ENCODE measurements at places on chromosomes 7 and 10. TPM values are rescaled to one million over a fixed set of nuclear protein-coding genes. Genes with fewer than 3 reads are reported as not detected.

DNA sequence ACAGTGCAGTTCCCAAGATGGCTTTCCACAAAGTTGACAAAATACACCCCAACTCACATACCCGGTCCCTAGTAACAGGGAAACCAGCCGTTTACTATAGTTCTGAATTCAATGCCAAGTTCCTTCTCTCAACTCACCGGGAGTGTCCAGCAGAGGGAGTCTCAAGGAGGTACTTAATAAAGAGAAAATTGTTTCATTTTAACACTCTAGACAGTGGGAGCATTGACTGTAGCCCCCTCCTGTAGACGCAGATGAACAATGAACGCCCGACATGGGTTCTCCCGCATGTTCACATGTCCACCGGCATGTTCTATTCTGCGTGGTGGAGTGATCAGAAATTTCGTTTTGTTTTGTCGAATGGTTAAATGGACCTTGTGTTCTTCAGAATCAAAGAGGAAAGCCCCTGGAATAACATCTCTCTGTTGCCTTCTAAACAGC is 1.9 kb downstream of the HIPK2 start:
- peak; percentile 74 for DNase-seq

- no peak for DNase-seq
Observed at GRCh38 chr10:74548676-74549075, 277.7 kb upstream of the KAT6B start.

The CDH23 gene
- 56.2 TPM for total RNA-seq

- no peak for DNase-seq
Observed at GRCh38 chr10:31962826-31963588, 34.4 kb upstream of the ARHGAP12 start.

DNA sequence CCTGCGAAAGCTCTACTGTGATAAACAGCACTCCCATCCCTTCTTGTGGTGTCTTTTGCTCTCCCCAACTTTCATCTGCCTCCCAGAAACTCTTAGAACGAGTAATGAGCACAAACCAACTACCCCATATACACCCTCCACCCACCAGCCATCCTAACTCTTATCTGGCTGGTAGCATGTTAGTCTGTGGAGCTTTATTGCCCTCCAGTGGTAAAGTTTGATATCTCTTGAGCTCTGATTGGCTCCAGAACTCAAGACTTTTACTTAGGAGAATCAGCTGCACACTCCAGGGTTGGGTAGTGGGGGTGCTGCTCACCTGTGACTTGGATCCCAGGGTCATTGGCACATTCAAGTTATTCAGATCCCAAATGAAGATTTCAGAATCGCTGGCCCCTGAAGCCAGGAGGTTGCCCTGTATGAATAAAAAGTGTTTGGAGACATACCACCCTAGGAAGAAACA is 10.9 kb downstream of the SEC31B start:
- DNase-seq, result no peak

DNA sequence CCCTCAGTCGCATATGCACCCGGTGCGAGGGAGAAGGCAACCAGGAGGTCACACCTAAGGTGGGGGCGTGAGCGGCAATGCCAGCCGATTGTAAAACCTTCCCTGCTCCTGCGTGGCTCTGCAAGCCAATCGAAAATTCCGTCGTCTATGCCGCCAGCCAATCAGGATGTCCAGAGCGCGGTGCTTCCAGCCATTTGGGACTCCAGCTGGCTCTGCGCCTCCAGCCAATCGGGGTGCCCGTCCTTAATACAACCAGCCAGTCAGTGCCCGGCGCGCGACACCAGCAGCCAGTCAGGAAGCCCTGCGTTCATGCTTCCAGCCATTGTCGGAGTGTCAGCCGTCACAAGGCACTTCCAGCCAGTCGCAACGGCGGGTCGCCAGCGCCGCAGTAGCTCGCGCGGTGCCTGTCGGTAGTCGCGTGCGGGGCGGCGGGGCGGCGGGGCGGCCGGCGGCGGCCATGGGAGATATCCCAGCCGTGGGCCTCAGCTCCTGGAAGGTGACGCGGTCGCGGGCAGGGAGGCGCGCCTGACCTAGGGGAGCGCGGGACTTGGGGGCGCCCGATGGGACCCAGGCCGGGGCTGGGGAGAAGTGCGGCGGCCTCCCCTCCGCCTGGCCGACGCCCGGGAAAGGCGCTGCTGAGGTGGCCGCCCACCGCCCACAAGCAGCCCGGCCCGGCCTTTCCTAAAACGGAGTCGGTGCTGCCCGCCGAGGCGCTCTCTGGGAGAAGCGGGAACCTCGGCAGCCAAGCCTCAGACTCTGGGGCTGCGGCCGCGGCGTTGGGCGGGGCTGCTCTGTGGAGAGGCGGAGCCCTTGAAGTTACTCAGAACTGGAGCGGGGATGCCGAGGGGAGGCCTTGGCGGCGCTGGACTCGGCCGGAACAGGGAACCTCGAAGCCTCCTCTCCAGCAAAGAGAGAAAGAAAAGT is at the start of gene AKR1E2:
AKR1E2 (plus strand) TSS at position 340 of the 924 bp plus-strand sequence; CDS start at position 458, 118 bp downstream.
- DNase-seq, result peak; percentile 83

The EBF3 gene
- total RNA-seq, result 2.1 TPM

The CALML5 gene
- total RNA-seq, result not detected

The RHOBTB1 gene
- total RNA-seq, result 11.2 TPM

GRCh38 chr10:30391266-30391665 is 42.2 kb upstream of the MTPAP start:
- no peak for DNase-seq

GRCh38 chr7:84123965-84124547 is 70.5 kb downstream of the SEMA3A start:
- DNase-seq, result no peak

The CCZ1B gene
- 63.5 TPM for total RNA-seq

GRCh38 chr7:41869997-41870396 is 167.1 kb upstream of the INHBA start:
- DNase-seq, result no peak

DNA sequence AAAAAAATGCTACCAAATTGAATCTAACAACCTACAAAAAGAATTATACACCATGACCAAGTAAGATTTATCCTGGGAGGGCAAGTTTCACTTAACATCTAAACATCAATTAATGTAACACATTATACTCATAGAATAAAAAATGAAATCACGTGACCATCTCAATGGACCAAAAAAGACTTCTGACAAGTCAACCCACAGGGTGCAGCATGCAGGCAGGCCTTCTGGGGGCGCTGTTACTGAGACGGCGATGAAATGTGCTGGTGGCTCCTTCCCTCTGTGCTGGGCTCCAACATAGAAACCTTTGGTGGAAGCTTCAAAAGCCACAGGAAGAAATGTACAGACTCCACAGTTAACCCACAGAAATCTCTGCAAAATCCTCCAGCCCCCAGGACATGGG is 103.1 kb downstream of the INHBA start:
- no peak for DNase-seq

DNA sequence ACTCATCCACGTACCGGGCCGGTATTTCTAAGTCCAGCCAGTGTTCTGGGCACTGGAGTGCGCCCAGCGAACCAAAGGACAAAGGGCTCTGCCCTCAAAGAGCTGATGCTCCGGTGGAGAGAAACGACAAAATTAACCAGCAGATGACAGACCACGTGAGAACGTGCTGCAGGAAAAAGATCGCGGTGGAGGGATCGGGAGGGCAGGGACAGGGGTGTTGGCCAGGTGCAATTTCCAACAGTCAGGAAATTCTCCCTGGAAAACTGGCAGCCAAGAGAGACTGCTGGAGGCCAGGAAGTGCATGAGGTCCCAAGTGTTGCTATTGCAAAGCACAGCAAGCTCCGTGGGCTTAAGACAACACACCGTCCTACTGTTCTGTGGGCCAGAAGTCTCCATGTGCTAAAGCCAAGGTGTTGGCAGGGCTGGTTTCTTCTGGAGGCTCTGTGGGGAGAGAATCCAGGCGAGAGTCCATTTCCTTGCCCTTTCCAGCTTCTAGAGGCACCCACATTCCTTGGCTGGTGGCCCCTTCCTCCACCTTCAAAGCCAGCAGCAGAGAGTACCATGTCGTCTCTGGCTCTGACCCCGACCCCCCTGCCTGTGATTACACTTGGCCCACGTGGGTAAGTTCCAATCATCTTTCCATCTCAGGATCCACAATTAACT is 21.3 kb upstream of the AMZ1 start:
- DNase-seq, result no peak

The ANXA8 gene
- total RNA-seq, result not detected

DNA sequence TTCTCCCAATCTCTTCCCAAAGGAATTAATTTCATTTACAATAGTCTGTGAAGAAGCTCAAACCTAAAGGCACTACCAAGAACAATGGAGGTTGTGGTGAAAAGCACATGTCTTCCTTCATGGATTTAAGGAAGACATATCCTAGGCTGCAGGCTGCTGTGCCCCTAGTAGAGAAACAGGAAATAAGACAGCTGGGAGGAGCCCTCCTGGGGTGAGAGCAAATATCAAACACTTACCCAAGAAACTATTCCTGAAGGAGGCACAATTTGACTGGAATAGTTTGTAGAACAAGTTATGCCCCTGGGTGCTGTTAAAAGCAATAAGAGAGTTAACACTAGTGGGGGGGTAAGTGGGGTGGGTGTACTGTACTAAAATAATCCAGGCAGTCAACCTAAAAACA is 30.1 kb downstream of the PDZD8 start:
- DNase-seq, result no peak

DNA sequence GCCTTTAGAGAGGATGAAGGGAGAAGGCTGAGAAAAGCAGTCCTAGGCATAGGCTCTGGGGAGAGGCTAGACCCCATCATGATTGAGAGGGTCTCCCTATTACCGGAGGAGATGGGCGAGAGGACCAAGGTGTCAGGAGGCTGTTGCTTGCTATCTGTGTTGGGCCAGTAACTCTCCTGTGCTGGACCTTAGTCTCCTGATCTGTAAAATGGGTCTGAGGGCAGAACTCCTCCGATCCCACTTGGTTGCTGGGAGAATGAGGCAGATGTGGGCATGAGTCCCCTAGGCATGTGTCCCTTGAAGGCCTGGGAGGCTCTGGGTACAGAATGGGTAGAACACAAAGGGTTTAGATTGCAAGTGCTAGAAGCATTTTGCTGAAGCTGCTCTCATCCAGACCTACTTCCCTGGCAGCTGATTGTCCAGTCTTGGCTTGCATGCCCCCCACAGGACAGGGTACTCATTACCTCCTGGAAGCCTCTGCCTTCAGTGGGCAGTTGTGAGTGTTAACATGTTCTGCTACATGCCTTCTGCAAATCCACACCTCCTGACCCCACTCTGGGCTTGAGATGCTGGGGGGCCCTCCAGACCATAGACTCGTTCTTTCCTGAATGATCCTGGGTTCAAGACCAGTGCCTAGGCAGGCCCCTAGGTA is 4.4 kb downstream of the ZMIZ1 start:
- DNase-seq, result no peak

GRCh38 chr10:108358912-108359311 is 1194.4 kb upstream of the SORCS1 start:
- DNase-seq, result no peak

- no peak for DNase-seq
Observed at GRCh38 chr10:69234447-69234846, 14.3 kb downstream of the HKDC1 start.

The ADARB2 gene
- 2.6 TPM for total RNA-seq

The ANLN gene
- 0.55 TPM for total RNA-seq
